DMS153 (cell line): ENCODE measurements at places on chromosomes 5 and 9.

DNA sequence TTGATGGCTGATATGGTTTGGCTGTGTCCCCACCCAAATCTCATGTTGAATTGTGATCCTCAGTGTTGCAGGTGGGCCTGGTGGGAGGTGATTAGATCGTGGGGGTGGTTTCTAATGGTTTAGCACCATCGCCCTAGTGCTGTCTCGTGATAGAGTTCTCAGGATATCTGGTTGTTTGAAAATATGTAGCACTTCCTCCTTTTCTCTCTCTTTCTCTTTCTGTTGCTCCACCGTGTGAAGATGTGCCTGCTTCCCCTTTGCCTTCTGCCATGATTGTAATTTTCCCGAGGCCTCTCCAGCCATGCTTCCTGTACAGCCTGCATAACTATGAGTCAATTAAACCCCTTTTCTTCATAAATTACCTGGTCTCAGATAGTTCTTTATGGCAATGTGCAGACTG lies 111.6 kb downstream of the SREK1 start:
- no peak for DNase-seq

GRCh38 chr9:118366228-118366627 lies 662.0 kb downstream of the TLR4 start:
- no peak for DNase-seq

DNA sequence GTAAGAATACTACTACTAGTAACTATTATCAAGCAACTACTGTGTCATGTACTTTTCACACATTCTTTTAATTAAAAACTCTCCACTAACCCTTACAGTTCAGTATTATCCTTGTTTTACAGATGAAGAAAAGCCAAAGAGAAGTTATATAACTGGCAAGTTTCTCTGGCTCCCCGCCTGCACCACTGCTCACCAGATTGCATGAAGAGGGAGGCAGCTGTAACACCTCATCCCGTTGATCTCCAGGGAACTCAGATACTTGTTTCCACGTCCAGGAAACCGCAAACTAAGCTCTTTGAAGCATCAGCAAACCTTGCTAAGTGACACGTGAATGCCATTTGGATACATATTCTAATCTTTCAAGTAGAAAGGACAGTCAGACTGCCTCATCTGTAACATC lies 70.3 kb downstream of the RIGI start:
- no peak for DNase-seq

DNA sequence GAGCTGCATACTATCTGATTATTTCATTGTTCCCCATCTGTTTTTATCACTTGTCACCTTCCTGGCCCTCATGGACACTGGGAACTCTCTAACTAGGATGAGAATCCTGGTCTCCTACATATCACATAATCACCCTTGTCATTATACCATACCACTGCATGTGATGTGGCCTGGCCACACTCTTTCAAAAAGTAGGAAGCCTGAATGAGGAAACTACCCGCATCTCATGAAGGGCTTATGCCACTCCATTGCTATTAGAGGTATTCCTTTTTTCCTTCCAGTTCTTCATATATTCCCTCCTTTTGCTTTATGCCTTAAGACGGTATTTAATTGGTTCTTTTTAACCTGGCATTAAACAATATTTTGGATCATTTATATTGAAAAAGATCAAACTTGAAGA lies 1341.4 kb upstream of the NUDT12 start:
- no peak for DNase-seq

- no peak for DNase-seq
These were observed 1.9 kb downstream of the NOTCH1 start for GRCh38 chr9:136543830-136544547.

DNA sequence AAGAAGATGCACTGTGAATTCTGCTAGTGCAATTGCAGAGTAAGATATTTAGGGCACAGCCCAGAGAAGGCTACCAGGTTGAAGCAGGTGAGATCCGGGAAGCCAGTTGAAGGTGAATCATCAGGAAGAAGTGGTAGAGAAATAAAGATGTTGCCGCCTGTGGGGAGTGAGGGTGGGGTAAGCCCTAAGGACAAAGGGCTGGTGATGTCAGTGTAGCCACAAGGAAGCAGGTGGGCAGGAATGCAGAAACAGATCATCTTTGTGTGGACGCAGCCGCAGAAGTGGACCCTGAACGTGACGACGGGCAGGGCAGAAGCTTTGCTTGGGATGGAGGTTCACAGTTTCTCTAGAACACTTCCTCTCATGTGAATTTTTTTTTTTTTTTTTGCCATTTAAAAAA lies 164.2 kb downstream of the ACTL7B start:
- DNase-seq, result peak; percentile 35

DNA sequence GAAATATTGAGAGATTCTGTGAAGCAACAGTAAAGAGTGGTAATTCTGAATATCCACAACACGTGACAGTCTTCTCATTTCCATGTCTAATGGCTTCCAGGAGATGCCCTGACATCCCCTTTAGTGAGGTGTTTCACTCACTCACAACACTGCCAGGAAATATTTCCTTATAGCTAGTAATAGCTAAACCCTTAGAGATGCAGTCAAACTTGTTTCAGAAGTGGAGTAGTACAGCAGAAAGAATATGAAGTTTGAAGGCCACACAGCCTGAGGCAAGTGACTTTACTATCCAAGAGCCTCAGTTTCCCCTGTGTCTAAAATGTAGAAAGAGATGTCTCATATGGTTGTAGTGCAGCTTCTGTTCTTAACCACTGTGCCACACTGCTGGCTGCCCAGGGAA lies 139.2 kb downstream of the CDK5RAP2 start:
- no peak for DNase-seq

DNA sequence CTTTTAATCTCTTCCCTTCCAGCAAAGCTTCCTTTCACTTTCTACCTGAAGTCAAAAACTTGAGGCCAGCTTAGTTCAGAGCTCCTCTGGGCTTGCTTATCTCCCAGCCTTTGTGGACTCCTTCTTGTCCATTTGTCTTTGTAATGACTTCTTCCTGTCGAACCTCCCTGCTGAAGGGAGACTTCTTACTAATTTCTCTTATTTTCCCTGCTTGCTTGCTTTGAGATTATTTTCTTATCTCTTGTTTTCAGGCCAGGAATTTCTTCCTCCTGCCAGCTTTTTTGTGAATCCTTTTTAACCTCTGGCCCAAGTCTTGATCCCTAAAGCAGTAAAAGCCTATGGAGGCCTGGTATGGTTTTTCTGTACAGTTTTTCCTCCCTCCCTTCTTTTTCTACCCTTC lies 46.8 kb upstream of the DHFR start:
- DNase-seq, result no peak

DNA sequence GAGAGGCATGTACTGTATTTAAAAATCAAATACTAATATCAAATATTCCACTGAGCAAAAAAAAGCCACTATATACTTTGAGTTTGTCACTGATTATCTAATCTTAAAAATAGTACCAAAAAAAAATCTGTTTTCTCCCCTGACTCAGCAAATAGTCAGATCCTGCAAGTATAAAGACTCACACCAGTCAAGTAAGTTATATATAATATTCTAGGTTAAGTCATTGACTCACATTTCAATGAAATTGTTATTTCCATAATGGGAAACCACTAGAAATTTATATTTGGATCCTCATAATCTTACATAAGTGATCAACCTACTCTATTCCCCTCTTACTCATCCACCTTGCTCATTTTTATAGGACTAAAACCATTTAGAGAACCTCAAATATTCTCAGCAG lies 447.2 kb upstream of the MEF2C start:
- no peak for DNase-seq

DNA sequence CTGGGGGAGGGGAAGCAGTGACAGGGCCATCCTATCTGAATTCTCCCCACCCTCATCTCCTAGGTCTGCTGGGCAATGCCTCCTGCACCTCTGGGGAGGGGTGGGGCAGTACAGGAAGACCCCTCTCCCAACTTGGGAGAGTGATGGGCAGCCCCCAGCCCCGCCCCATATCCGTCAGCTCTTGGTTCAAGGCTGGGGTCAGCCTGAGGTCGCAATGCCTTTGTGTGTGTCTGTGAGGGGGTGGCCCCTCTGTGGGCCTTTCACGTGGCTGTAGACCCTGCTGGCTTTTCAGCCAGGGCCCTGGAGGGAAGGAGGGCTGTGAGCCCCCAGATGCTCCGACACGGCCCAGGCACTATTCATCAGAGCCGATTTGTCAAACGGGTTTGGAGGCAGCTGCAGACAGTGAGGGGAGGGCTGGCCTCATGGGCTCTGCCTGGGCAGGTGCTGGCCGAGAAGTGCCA lies 49.5 kb upstream of the RNU6ATAC start:
- DNase-seq, result no peak
